ENCODE measurements at places on chromosomes 11 and 22. TPM values are rescaled to one million over a fixed set of nuclear protein-coding genes. Genes with fewer than 3 reads are reported as not detected.

MS4A3 gene
- polyA plus RNA-seq = not detected

FERMT3 gene
- polyA plus RNA-seq = 0.89 TPM

TENM4 gene
- polyA plus RNA-seq = 24.8 TPM

USP2 gene
- polyA plus RNA-seq = 0.59 TPM

ZNRF3 gene
- polyA plus RNA-seq = 2.6 TPM
